ENCODE measurements at places on chromosomes 7 and 10.

GRCh38 chr7:39606352-39606751 is 17.0 kb upstream of the RALA start:
- peak; percentile 75 for DNase-seq

DNA sequence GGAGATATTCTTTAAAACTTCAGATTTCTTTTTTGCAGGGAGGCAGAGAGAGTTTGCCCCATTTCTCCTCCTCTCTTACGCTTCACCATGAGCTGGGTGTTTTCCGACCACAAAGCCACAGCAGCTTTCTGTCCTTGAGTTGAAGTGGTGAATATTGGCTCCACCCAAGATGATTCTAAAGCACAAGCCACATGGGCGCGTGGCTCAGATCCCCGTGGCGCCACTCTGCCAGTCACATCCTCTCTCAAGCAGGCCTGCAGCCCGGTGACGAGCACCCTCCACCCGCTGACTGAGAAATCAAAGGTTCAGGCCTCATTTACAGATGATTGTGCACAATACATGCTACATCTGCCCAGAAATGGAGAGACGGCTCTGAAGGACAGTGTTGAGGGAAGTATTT is 27.6 kb upstream of the RNF32 start:
- peak; percentile 29 for DNase-seq

- no peak for DNase-seq
Observed at GRCh38 chr10:1187855-1188557, 131.8 kb downstream of the WDR37 start.

DNA sequence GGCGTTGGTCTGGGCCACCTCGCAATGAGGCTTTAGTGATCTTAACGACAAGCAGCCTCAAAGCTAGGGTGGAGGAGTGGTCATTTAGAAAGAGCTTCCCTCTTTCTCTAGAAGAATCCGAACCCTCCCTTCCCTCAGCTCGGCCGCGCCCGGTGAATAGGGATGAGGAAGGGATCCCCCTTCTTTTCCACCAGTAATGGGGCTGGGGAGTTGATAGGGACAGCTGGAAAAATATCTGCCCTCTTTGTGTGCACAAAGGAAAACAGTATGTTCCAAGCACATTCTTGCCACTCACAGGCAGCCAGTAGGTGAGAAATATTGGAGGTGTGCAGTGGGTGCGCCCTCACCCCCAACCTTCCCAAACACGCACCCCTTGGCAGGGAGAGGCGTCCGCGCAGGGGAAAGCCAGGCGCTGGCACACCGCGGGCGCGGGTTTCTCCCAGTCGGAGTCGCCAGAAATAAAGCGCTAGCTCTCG is 6.5 kb downstream of the DLX5 start:
- DNase-seq = no peak

DNA sequence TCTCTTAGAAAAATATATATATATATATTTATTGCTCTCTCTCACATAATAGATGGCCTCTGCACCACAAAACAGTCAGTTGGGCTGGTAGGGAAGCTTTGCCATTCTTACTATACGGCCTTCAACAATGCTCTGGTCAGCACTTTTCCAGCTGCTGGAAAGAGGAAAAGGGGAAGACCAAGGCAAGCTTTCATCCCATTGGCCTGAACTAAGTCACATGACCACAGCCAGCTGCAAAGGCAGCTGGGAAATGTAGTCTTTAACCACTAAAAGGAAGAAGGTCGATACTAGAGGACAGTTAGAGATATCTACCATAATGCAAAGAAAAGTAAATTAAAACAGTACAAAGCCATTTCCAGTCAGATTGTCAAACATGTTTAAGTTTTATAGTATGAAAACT is 58.4 kb upstream of the MACROH2A2 start:
- peak; percentile 35 for DNase-seq

DNA sequence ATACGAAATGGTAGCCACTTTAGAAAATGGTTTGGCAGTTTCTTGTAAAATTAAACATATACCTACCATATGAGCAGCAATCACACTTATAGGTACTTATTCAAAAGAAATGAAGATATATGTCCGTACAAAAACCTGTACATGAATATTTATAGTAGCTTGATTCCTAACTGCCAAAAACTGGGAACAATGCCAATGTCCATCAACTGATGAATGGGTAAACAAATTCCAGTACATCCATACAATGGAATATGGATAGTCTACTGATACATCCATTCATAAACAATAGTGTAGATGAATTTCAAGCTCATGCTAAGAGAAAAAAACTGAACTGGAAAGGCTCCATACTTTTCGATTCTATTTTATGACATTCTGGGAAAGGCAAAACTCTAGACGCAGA is 68.5 kb downstream of the AGK start:
- DNase-seq = no peak

DNA sequence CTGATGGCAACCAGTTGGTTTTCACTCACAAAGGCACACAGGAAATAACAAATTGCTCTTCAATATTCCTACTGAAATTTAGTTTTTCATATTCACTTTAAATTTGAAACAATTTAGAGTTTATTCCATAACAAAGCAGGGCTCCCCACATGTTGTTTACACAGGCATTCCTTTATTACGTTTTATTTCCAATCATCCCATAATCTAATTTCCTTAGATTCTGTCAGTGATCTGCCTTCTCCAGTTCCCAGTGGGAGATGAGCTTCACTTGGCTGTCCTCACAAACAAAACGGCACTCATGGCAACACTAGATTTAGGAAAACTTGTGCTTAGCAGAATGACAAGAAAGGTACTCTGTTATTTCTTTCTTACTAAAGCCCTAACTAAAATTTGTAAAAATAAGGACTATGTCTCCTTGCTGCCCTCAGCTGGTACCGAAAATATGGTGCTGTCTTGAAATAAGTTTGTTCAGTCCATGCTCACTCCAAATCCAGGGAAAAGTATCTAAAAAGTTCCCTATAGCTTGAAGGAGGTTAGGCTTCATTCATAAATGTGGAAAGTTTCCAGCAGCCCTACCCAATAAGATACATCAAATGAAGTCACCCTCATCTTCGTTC is 23.0 kb downstream of the PHYH start:
- DNase-seq = no peak

DNA sequence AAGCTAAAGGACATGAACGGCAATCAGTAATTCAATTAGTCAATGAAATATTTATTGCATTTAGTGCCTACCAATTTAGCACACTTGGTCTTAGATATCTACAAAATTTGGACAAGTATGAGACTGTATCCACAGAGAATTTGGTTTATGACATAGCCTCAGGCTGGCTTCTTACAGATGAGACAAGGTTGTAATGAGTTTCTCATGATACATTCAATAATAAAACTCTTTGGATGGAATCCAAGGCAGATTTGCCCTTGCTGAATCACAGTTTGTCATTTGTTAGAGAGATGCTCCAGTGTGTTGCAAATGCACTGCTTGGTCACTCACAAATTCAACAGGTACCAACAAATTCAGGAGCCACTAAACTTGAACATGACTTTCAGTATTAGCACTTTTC is 162.5 kb downstream of the GPR37 start:
- DNase-seq = no peak

- DNase-seq = no peak
Observed at GRCh38 chr7:99752356-99752755, 17.4 kb upstream of the CYP3A7 start.

DNA sequence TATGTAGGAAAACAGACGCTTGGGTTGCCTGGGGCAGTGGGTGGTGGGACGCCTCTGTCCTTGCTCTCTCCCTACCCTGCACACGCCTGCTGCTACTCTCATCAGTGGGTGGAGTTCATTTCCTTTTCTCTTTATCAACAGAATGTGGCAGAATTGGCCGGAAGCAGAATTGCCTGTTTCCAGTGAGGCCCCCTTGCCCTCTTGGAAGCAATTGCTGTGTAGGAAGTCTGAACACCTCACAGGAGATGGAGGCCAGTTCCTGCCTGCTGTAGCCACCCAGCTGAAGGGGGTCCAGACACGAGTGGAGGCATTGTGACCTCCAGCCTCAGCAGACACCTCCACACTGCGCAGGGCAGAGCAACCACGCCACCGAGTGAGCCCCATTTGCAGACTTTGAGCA is 331.6 kb upstream of the ZNF32 start:
- peak; percentile 54 for DNase-seq

- no peak for DNase-seq
Observed at GRCh38 chr10:20396205-20396604, 500.9 kb downstream of the NEBL start.

- peak; percentile 91 for DNase-seq
Observed at GRCh38 chr7:23191022-23191421, 9.2 kb downstream of the NUP42 start.

- DNase-seq = no peak
Observed at GRCh38 chr10:71229726-71230655, 17.6 kb downstream of the UNC5B start.

DNA sequence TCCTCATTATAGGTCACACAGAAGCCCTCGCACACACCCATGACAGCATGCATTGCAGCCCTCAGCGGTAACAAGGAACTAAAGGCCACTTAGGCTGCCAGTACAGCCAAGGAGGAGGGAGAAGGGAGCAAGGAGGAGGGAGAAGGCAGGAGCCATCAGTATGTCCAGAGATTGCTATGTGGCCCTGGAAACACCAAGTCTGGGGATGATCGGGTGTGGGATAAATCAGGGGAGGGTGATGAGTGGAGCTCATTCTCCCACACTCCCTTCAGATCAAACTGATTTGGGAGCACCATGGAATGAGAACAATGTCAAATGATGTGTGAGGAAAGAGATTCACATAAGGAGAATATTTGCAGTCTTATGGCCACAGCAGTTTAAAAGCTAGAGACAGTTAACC is 350.9 kb downstream of the TNS3 start:
- no peak for DNase-seq
